ENCODE measurements at places on chromosomes 1 and 21.

DNA sequence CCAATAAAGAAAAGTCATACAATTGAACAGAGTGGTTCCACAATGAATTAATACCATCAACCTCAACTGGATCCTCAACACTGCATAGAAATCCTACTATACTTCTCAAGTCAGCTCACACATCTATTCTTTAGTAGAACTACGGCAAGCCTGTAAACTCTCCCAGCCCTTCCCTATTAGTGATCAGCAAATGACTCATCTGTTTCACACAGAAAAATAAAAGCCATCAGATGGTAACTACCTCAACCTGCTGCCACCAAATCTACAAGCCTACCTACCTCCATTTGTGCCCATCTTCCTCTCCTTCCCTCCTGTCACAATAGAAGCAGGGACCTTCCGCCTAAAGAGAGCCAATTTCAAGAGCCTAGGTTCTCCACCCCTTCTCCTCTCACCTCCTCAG, 63.6 kb downstream of the DMAP1 start:
- DNase-seq: no peak

GRCh38 chr1:53367503-53368313, 39.8 kb upstream of the LRP8 start:
- DNase-seq: no peak

DNA sequence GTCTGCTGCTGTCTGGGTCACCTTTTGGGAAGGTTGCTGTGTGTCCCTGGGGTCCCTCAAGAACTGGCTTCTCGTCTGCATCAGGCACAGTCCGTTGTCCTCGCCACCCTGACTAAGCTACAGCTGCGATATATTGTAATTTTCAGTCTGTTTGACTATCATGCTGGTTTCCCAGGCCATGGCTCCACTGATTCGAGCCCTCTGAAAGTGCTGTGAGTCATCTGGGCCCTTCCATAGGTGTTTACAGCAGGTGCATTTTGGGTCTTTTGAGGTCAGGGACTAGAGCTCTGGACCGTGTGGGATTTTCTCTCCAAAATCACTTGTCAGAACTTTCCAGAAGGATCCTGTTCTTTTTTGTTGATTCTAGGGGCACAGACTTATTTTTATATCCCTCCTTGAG, 52.8 kb downstream of the SPSB1 start:
- no peak for DNase-seq

DNA sequence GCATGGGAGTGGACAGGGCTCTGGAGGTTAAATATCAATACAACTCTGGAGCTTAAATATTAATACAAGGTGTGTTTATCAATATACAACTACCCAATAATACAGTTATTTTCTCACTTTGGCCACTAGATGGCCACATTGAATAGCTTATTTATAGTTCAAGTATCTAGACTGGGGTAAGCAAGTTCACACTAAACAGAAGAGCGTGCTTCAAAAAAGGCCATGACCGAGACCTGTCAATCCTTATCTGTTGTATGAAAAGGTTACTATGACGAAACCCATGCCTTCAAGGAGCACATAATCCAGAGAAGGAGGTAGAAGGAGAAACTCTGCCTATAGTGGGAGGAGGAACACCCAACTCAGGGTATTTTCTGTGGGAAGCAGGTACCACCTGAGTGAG, 29.1 kb downstream of the CHML start:
- no peak for DNase-seq

- DNase-seq: no peak
Observed at GRCh38 chr1:202628646-202629215, 81.5 kb downstream of the SYT2 start.

DNA sequence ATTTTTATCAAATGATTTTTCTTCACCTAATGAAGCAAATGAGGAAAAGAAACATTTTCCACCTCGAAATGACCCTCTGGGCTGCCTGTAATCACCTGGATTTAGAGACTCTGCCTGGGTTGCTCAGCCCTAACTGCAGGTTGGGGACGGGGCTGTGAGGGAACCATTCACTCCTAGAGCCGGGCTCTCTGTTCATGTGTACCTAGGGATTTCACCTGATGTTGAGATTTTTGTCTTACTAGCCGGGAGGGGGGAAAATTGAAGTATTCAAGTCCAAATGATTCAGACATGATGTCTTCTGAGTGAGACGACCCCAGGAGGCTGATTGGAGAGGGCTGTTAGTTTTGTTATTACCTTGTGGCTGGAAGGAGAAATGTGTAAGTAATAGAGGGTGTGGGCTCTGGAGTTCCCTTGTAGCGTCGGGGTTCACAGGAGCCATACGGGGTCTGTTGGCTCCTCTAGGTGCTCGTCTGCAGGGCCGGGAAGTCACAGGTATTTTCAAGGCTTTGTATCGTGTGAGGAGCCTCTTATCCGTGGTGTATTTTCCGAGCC, 42.3 kb upstream of the PWP2 start:
- no peak for DNase-seq

DNA sequence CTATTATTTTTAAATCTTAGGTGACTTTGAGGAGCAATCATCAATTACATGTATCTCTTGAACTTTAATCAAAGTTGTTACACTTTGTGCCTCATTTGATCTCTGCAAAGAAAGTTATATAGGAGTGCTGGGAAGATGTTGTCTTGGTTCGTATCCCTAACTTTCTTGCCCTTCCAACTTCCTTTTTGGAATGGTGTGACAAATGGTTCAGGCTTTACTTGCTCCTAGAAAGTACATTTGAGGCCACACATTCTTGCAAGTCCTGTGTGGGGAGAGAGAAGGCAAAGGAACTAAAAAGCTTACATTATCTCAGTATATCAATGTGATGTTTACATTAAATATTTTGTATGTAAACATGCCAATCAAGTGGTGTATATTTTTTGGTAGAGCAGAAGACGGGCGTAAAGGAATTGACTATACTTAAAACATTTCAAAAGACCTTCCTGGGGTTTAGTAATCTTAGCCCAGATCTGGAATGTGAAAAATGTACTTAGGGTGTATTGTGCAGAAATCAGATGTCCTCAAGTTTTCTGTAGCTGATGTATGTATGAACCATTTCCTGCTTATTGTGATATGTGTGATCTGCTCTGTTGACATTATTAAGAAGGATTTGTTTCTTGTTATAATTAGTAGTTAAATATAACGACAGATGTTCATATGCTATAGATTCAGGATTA, 59.2 kb downstream of the USP25 start:
- no peak for DNase-seq

- no peak for DNase-seq
Observed at GRCh38 chr1:22618056-22618455, 18.4 kb upstream of the C1QA start.

GRCh38 chr1:198809247-198809646, 170.4 kb downstream of the PTPRC start:
- DNase-seq: peak; percentile 34

Measured in skeletal muscle cell (primary cell).